ENCODE measurements at places on chromosomes 1 and 21.

GRCh38 chr1:177780096-177780700 lies 189.7 kb downstream of the SEC16B start:
- DNase-seq, result no peak

- no peak for DNase-seq
These were observed 732.9 kb downstream of the RWDD3 start for GRCh38 chr1:95966866-95967265.

DNA sequence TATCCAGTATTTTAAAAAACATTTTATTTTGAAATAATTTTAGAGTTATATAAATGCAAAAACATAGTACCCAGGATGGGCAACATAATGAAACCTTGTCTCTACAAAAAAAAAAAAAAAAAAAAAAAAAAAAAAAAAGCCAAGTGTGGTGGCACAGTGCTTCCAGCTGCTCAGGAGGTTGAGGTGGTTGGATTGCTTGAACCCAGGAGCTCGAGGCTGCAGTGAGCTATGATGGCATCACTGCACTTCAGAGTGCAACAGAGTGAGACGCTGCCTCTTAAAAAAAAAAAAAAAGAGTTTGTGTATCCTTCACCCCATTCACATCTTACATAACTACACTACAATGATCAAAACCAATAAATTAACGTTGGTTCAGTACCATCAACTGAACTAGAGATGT lies 115.6 kb upstream of the KIF26B start:
- DNase-seq, result no peak

GRCh38 chr1:179757933-179758332 lies 14.8 kb downstream of the FAM163A start:
- DNase-seq, result no peak

GRCh38 chr1:63294803-63295594 lies 27.4 kb upstream of the FOXD3 start:
- no peak for DNase-seq

DNA sequence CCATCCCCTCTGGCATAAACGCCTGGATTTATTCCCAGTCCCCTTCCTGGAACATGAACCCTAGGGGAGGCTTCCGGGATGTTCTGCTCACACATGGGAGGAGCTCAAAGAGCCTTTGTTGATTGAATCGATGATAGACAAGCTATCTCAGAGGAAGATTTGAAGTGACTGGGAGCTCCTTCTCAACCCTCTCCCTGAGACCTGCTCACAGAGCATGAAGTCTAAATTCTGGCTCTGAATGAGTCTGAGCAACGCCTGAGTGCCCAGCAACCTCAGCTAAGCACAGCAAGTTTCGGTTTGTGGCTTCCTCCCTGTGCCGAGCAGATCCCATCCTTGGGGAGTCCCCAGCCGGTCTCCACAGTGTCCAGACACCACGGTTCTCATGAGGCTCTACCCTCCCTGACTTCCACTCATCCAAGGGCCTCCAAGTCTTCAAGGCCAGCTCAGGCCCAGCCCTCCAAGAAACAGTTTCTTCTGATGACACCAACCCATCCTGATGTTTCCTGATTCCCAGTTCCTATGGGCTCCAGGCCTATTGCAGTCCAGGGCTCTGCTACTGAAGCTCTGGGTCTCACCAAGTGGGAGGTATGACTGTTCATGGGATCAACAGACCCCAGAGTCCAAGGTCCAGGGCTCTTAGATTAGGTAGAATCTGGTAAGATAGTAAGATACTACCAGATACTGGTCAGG lies 190.8 kb downstream of the DYRK1A start:
- no peak for DNase-seq

DNA sequence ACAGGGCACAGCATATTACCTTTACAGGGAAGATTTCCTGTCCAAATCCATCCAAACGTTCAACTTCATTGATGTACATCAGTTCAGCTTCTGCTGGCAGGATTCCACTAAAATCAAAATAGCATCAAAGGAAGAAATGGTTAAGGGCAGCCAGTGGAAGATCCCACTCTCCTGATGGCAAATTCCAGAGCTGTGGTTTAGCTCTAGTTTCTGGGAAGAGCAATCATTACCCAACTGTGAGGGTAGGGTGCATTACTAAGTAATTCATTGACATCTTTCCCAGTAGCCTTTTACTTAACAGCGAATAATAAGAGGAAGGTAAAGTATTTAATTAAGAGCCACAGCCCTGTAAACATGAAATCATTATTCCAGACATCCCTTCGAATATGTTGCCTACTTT lies 120.7 kb downstream of the SMYD2 start:
- no peak for DNase-seq

GRCh38 chr1:224251741-224252146 lies 68.7 kb downstream of the DEGS1 start:
- DNase-seq, result no peak

GRCh38 chr1:224113545-224113917 lies 380 bp upstream of the FBXO28 start:
- no peak for DNase-seq

DNA sequence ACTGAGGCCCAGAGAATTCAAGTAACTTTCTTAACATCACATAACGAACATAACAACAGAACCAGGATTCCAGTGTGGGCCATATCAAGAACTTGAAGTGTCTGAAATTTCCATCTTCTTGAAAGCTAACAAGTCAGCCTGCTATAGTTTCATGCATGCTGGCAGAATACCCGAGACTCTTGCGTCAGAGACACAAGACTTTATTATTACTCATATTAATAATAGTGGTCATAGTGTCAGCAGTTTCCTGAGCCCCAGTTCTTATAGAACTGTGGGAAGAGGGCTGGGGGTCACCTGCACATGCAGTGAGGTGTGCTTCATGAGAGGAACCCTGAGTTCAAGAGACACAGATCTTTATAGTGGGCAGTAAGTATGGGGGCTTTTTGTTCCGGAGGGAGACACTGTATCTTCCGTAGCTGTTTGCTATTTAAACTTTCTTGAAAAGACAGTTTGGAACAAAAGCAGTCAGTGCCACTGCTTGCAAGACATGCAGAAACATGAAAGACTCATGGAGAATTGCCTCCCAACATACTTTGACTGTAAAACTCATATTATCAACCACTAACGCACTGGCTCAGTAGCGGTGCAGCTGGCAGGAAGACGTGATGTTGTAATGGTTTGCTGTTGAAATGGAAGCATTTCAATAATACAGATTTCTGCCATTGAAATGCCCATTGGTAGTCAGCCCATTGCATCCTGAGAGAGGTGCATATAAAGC lies 339.2 kb downstream of the ADGRL2 start:
- no peak for DNase-seq

- DNase-seq, result no peak
These were observed 72.6 kb downstream of the DOP1B start for GRCh38 chr21:36229181-36229580.

DNA sequence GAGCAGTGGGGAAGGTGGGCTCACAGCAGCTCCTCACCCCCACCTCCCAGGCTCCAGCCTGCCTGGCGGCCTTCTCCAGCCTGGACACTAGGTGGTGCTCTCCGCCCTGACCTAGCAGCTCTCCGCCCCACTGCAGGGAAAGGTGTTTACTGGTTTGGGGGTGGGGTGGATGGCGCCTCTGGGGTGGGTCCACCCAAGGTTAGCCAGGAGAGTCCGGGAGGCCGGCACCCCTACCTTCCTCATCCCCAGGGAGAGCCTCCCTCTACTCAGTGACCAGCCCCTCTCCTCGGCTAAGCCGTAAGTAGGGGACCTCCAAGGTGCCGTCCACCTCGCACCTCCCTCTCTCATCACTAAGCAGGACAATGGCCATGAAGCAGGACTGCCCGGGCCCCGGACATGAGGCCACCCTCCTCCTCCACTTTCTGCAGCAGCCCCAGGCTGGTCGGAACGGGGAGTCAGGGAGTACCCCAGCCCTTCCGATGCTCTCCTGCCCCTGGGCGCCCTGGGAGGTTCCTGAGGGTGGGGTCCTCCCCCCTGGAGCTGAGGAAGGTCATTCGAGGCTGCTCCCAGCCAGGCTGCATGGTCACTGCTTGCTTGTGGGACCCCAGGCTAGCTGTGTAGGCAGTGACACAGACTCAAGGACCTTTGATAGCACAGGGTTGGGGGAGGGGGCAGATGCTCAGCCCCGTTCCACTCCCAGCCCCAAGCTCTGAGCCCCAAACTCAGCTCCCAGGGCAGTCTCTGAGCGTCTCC lies 101.4 kb upstream of the VAMP3 start:
- DNase-seq, result peak; percentile 16

GRCh38 chr1:10113501-10113900 lies 80.7 kb downstream of the UBE4B start:
- DNase-seq, result no peak

- no peak for DNase-seq
These were observed 34.8 kb upstream of the DSCAM start for GRCh38 chr21:40881767-40882166.

GRCh38 chr1:205416322-205416721 lies 5.5 kb downstream of the LEMD1 start:
- no peak for DNase-seq

DNA sequence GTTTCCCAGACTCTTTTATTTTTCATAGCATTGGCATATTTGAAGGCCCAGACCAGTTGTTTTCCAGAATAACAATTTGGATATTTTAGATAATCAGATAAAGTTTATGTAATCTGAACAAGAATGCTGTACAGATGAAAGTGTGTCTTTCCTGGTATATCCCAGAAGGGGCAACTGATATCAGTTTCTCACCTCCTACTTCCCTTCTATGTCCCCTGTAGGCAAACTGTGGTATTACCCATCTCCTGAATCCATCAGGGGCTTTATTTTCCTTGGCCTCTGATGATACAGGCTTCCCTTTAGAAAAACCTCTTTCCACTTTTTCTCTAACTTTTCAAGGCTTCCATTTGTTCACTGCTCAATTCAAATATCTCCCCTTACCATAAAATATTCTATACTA lies 87.5 kb upstream of the RGS1 start:
- no peak for DNase-seq

- DNase-seq, result no peak
These were observed 38.5 kb upstream of the LAX1 start for GRCh38 chr1:203726417-203726867.

DNA sequence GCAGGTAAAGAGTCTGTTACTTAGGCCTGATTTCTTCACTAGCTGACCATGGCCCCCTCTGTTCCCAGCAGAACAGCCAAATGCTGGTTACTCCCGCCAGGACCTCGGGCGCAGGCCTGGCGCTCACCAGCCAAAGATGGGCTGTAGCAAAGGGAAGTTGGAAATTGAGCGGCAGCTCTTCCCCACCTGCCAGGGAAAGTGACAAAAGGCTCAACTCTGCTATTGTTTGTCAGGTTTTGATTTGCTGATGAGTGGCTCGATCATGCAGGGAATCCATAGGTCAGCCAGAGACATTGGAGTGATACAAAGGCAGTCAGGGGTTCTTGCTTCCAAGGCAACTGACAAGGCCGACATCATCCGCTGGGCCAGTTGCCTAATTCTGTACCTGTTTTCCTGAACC lies 120.1 kb downstream of the ASTN1 start:
- no peak for DNase-seq

GRCh38 chr1:147216124-147216523 lies 9.0 kb downstream of the FMO5 start:
- no peak for DNase-seq

DNA sequence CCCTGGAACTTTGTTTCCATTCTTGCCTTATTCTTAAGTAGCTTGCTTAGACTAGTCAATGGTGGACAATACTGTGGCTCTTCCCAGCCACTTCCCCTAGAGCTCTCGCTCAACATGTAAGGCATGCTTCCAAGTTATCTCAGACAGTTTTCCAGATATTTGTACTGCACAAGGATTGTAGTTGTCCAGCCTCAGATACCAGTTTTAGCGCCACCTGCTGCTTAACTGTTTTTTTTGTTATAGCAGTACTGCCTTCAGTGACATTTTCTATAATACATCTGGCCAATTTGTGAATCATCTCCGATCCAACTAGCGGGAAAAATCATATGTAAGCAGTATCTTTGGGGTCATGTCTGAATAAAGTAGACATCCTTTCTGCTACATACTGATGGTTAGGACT lies 346.7 kb upstream of the ADGRL4 start:
- DNase-seq, result no peak

DNA sequence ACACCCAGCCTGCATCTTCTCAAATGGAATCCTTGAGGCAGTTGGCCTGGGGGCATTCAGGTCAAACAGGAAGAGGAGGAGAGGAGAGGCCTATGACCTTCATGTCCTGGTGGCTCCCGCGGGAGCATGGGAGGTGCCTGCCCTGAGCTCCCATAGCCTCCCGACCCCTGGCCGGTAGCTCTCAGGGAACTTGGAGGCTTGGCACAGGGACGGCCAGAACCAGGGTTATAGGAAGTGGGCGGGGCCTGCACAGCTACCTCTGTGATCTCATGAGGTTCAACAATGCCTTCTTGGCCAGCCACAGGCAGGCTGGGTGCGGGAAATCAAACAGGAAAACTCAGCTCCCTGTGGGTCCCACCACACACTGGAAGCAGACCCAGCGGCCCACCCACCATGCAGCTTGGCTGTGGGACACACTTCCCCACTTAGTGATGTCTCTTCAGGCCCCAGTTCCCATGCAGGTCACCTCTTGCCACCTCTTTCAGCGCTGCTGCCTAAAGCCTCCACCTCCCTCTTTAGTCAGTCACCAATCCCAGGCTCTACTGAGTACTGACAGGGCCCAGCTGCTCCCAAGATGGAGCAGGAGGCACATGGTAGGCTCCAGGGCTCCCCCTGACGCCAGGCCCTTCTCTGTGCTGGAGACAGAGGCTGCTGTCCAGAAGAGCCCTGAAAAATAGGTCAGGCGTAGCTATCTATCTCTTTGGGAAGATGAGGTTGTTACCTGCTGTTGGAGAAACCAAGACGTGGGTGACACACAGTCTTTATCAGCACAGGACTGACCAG lies at the start of gene SLFNL1:
SLFNL1 (minus strand) TSS at position 200 of the 783 bp plus-strand sequence. CDS start 1,065 bp downstream, outside the sequence.
- no peak for DNase-seq

DNA sequence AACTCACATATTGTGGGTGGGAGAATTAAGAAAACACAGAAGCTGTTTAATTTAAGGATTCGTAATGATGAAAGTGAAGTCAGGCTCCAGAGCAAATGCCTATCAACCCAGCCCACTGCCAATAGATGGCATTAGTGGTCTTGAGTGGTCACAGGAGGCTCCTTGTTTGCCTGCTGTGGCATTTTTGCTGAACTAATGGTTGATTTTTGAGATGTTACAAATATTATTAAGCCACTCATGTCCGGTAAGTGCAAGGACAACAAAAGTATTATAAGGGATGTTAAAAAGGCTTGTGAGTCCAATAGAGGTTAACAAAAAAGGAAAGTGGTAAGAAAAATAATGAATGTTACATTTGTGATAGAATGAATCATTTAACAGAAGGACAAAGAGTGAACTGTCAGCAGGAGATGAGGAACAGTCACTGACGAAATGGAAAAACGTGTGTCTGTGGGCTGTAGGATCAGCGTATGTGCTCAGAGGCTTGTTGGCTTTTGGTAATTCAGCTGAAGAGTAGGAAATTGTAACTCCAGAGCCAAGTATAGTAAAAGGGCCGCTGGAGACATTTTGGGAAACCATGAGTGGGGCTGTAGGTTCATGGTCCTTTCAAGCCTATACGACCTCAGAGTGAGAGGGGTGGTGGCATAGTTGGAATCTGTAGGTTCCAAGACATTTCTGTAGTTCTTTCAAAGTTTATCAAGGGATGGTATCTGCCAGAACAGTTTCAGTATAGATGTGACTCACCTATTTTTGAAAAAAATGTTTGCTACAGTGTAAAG lies 11.2 kb downstream of the SFT2D2 start:
- DNase-seq, result no peak

GRCh38 chr1:4964634-4965345 lies 310.4 kb downstream of the AJAP1 start:
- DNase-seq, result no peak
